Activated CD4-positive, alpha-beta T cell treated with anti-CD3 and anti-CD28 coated beads, Interleukin-2, amount 10 ng/mL, durations not matched to agents 24 days and 14 days (primary cell): ENCODE measurements at places on chromosomes 5 and 9. TPM values are rescaled to one million over a fixed set of nuclear protein-coding genes. Genes with fewer than 3 reads are reported as not detected.

GFPT2 gene
- total RNA-seq, result 0.42 TPM in 1 of 2 replicates, not detected in the other

MSMP gene
- 0.88 TPM in 1 of 2 replicates, not detected in the other for total RNA-seq

FBN2 gene
- not detected in 2 replicates for total RNA-seq

HAPLN1 gene
- total RNA-seq, result not detected in 2 replicates

SH3PXD2B gene
- total RNA-seq, result 0.16 and 0.19 TPM in 2 replicates

ZDHHC11B gene
- total RNA-seq, result not detected in 2 replicates

RAI14 gene
- 2.6 and 5.1 TPM in 2 replicates for total RNA-seq

NUDT12 gene
- 1.8 and 2.4 TPM in 2 replicates for total RNA-seq

AQP3 gene
- total RNA-seq, result 3.2 and 4.1 TPM in 2 replicates

RANBP3L gene
- not detected in 2 replicates for total RNA-seq

ASPN gene
- not detected in 2 replicates for total RNA-seq

POC5 gene
- total RNA-seq, result 20.8 and 21.3 TPM in 2 replicates

NR4A3 gene
- total RNA-seq, result 51.1 and 52.8 TPM in 2 replicates

RALGDS gene
- total RNA-seq, result 93.0 and 96.7 TPM in 2 replicates

ECPAS gene
- total RNA-seq, result 102 and 117 TPM in 2 replicates

BTNL3 gene
- not detected in 2 replicates for total RNA-seq

DNA sequence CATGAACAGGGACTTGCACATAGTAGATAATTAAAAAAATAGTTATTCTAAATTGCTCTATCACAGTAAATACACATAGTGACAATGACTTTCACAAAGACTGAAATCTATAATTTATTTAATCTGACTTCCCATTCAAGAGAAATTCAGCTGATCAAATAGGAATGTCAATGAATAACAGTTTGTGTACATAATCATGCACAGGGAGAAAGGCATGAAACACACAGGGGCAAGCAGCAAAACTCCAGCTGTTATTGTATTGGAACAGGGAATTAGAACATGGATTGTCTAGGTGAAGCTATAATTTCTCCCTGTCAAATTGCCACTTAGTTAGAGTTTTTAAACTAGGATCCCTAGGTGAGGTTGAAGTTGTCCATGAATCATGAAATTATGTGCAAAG lies 99.9 kb downstream of the HCN1 start:
- H3K27ac ChIP-seq, result no peak overlapping the region
- no peak for DNase-seq
- no peaks in the 10 kb centered on the region for H3K36me3 ChIP-seq
- H3K27me3 ChIP-seq, result no peaks in the 10 kb centered on the region

DNA sequence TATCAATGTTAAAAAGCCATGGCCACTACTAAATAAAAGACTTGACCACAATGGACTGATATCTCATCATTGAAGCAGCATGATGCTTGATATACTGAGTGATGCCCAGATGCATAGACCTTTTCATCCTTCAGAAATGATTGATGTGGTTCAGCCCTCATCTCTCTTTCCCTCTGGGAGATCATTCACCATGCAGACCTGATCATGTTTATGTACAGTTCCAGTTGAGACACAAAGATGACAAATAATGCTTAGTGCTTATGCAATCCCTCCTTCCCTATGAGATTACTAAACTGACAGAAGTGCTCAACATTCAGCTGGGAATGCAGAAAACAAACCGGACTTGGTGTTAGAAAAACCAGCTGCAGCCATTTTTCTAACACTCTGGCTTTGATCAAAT lies 91.9 kb upstream of the TLR4 start:
- no peaks in the 10 kb centered on the region for H3K36me3 ChIP-seq
- no peaks in the 10 kb centered on the region for H3K4me1 ChIP-seq
- H3K27me3 ChIP-seq, result no peaks in the 10 kb centered on the region

- DNase-seq, result no peak
- peaks cover 7% of the 10 kb centered on the region for H3K36me3 ChIP-seq
- H3K4me3 ChIP-seq, result peak overlapping the region; percentile 24
- H3K27me3 ChIP-seq, result no peaks in the 10 kb centered on the region
Measured at GRCh38 chr5:54611290-54611951, 93.9 kb downstream of the SNX18 start.

DNA sequence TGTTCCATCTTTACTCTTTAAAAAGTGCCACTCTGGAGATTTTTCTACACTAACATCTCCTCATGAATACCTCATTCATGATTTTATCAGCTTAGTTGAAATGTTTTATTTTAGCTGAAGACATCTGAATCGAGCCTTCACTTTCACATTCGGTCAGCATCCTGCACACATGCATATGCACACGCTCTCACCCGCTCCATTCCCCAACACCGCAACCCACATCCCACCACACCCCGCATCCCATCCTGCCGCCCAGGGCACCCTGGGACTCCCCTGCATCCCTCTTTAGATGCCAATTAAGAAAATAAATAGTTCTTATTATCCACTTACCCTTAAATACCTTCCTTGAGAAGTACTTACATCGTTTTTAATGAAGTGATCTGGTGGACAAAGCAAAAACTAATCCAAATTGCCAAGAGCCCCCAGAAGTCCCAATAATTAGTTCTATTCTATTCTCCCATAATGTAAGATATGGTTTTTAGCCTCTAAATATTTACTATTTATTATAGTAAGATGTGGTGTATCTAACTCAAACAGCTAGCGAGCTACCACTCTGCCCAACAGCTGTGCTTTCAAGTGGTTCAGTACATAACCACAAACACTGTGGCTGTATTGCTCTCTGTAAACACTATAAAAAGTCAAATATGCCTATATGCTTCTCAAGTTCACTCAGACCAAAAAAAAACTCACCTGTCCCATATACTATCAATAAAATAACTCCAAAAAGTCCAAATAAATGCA lies 38.2 kb downstream of the GZMK start:
- no peaks in the 10 kb centered on the region for H3K27me3 ChIP-seq
- H3K27ac ChIP-seq, result peak overlapping the region; percentile 94
- H3K4me3 ChIP-seq, result peak overlapping the region; percentile 85
- H3K36me3 ChIP-seq, result peaks cover 38% of the 10 kb centered on the region

GRCh38 chr9:134984372-134985265 lies 66.9 kb upstream of the FCN1 start:
- no peaks in the 10 kb centered on the region for H3K4me1 ChIP-seq
- H3K4me3 ChIP-seq, result no peak overlapping the region
- H3K36me3 ChIP-seq, result no peaks in the 10 kb centered on the region
- H3K27ac ChIP-seq, result no peak overlapping the region

GRCh38 chr5:43294226-43294625 lies 19.0 kb downstream of the HMGCS1 start:
- peaks cover 79% of the 10 kb centered on the region for H3K36me3 ChIP-seq
- peaks cover 15% of the 10 kb centered on the region for H3K4me1 ChIP-seq
- H3K27me3 ChIP-seq, result no peaks in the 10 kb centered on the region
- no peak overlapping the region for H3K4me3 ChIP-seq
- DNase-seq, result no peak

GRCh38 chr9:130194378-130194932 lies 22.3 kb downstream of the NCS1 start:
- H3K4me1 ChIP-seq, result no peaks in the 10 kb centered on the region
- H3K4me3 ChIP-seq, result no peak overlapping the region
- no peak overlapping the region for H3K27ac ChIP-seq
- no peaks in the 10 kb centered on the region for H3K27me3 ChIP-seq

- no peak for DNase-seq
- no peaks in the 10 kb centered on the region for H3K27me3 ChIP-seq
- no peaks in the 10 kb centered on the region for H3K36me3 ChIP-seq
- no peak overlapping the region for H3K27ac ChIP-seq
Measured at GRCh38 chr9:86142973-86143372, 43.6 kb upstream of the GOLM1 start.

- peaks cover 27% of the 10 kb centered on the region for H3K36me3 ChIP-seq
- H3K27ac ChIP-seq, result no peak overlapping the region
- no peaks in the 10 kb centered on the region for H3K27me3 ChIP-seq
- H3K4me1 ChIP-seq, result peaks cover 17% of the 10 kb centered on the region
Measured at GRCh38 chr5:111726986-111727385, 30.0 kb downstream of the NREP start.

GRCh38 chr9:94584555-94584954 lies 9.1 kb downstream of the FBP2 start:
- H3K36me3 ChIP-seq, result no peaks in the 10 kb centered on the region
- H3K27me3 ChIP-seq, result peaks cover 3% of the 10 kb centered on the region
- H3K27ac ChIP-seq, result no peak overlapping the region
- no peak overlapping the region for H3K4me3 ChIP-seq
- no peak for DNase-seq
- peaks cover 18% of the 10 kb centered on the region for H3K4me1 ChIP-seq

DNA sequence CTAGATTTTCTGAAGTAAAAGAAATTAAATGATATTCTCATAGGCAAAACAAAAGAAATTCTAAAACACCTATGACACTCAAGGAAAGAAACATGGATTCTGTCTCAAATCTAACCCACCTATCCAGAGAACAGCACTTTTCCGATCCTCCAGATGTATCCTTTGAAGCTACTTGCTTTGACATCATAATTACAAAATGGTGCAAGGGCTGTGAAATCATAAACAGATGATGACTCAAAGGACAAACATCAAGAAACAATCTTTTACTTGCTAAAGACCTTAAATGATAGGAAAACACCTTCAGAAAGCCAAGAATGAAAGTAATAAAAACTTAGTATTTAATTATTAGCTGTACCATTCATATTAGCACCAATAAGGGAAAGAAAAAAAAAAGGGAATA lies 202.6 kb downstream of the DENND1A start:
- H3K27me3 ChIP-seq, result no peaks in the 10 kb centered on the region
- no peak overlapping the region for H3K27ac ChIP-seq
- peaks cover 4% of the 10 kb centered on the region for H3K36me3 ChIP-seq
- DNase-seq, result no peak

DNA sequence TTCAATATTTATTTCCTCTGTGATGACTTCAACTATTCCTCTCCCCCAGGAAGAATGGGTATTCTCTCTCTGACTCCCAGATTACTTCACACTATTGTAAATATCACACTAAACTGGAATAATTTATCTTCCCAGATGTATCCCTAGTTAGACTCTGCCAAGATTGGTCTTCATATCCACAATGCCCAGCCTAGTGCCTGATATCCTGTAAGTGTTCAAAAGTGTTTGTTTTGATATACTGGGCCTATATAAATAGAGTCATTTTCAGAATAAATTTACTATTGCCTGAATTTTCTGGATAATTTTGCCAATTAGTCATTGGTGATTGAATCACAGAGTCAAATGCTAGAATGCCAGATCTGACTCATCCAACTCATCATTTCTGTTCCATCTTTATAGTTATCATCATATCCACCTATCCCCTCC lies 143.7 kb upstream of the TNC start:
- no peak for DNase-seq
- no peak overlapping the region for H3K4me3 ChIP-seq
- H3K36me3 ChIP-seq, result no peaks in the 10 kb centered on the region
- no peak overlapping the region for H3K27ac ChIP-seq

- no peak overlapping the region for H3K27ac ChIP-seq
- no peak overlapping the region for H3K4me3 ChIP-seq
- no peaks in the 10 kb centered on the region for H3K36me3 ChIP-seq
- no peaks in the 10 kb centered on the region for H3K4me1 ChIP-seq
- no peaks in the 10 kb centered on the region for H3K27me3 ChIP-seq
Measured at GRCh38 chr5:103840600-103840999, 278.0 kb upstream of the NUDT12 start.

- H3K27me3 ChIP-seq, result no peaks in the 10 kb centered on the region
- H3K36me3 ChIP-seq, result peaks cover 55% of the 10 kb centered on the region
- peaks cover 49% of the 10 kb centered on the region for H3K4me1 ChIP-seq
- no peak overlapping the region for H3K27ac ChIP-seq
Measured at GRCh38 chr9:110064803-110065202, 143.2 kb downstream of the C9orf152 start.

DNA sequence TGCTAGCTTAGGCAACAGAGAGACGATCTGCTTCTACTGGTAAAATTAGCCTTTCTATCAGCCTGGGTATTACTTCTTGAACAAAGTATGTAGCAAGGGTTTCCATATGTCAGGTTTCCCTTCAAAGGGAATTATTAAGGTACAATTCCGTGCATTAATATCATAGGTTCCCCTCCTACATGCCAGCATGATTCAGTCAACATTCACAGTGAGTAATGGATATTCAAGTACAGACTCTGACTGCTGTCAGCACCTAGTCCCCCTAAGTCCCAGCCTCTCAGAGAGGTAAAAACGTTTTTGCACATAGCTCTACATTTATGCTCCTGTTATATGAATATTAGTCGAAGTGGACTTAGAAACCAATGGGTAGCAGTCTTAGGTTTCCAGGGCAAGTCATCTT lies 322.4 kb upstream of the CCNG1 start:
- no peaks in the 10 kb centered on the region for H3K27me3 ChIP-seq
- no peak overlapping the region for H3K27ac ChIP-seq
- no peak for DNase-seq
- no peak overlapping the region for H3K4me3 ChIP-seq
- no peaks in the 10 kb centered on the region for H3K4me1 ChIP-seq
- no peaks in the 10 kb centered on the region for H3K36me3 ChIP-seq

- no peak overlapping the region for H3K27ac ChIP-seq
- no peaks in the 10 kb centered on the region for H3K4me1 ChIP-seq
- H3K36me3 ChIP-seq, result peaks cover 64% of the 10 kb centered on the region
- H3K27me3 ChIP-seq, result no peaks in the 10 kb centered on the region
- DNase-seq, result no peak
- H3K4me3 ChIP-seq, result no peak overlapping the region
Measured at GRCh38 chr5:1464096-1464446, 18.8 kb upstream of the SLC6A3 start.

- DNase-seq, result no peak
- H3K27ac ChIP-seq, result no peak overlapping the region
- no peaks in the 10 kb centered on the region for H3K36me3 ChIP-seq
- no peaks in the 10 kb centered on the region for H3K27me3 ChIP-seq
Measured at GRCh38 chr5:106796081-106796480, 874.7 kb downstream of the EFNA5 start.
